ENCODE measurements at places on chromosomes 16 and 17. TPM values are rescaled to one million over a fixed set of nuclear protein-coding genes. Genes with fewer than 3 reads are reported as not detected.

- DNase-seq, result no peak
Observed at GRCh38 chr17:29168079-29168758, 12.0 kb downstream of the MYO18A start.

DNA sequence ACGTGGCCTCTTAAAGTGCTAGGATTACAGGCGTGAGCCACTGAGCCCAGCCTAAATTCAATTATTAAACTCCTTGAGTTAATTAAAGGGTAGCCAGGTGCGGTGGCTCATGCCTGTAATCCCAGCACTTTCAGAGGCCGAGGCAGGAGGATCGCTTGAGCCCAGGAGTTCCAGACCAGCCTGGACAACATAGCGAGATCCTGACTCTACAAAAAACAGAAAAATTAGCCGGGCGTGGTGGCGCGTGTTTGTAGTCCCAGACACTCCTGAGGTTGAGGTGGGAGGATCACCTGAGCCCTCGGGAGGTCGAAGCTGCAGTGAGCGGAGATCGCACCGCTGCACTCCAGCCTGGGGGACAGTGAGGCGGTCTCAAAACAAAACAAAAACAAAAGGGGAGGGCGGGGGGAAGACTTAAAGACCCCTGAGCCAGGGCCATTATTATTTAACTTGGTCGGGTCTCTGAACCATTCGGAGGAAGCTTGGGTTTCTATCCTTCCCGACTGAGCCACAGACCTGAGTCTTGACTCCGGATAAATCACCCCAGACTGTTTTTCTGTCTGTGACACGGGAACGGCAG lies 19.5 kb downstream of the BCL7C start:
- DNase-seq, result no peak

DNA sequence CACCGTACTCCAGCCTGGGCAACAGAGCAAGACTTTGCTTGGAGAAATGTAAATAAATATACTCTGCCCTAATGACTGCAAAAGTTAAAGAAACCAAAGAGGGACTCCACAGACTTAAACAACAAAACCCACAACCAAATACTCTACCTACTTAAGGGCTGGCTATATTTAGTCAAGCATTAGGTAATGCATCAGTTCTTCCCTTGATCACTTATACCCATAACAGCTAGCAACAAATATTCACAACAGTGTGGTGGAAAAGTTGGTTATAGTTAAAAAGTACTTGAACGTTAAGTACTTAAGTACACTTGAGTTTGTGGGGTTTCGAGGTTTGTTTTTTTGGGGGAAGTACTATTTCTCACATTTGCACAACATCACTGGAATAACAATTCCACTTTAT lies 5.4 kb upstream of the HEXIM2 start:
- no peak for DNase-seq

- DNase-seq, result no peak
Observed at GRCh38 chr17:76437467-76438402, 15.2 kb downstream of the UBE2O start.

- no peak for DNase-seq
Observed at GRCh38 chr16:23414731-23415130, 38.3 kb downstream of the COG7 start.

ABCC12 gene
- not detected for total RNA-seq

- DNase-seq, result no peak
Observed at GRCh38 chr17:65604070-65604469, 42.6 kb upstream of the AXIN2 start.
